ENCODE measurements at places on chromosomes 13 and 19. TPM values are rescaled to one million over a fixed set of nuclear protein-coding genes. Genes with fewer than 3 reads are reported as not detected.
A peak's percentile ranks its signal among the peaks of the same experiment; 100 is the strongest.

DNA sequence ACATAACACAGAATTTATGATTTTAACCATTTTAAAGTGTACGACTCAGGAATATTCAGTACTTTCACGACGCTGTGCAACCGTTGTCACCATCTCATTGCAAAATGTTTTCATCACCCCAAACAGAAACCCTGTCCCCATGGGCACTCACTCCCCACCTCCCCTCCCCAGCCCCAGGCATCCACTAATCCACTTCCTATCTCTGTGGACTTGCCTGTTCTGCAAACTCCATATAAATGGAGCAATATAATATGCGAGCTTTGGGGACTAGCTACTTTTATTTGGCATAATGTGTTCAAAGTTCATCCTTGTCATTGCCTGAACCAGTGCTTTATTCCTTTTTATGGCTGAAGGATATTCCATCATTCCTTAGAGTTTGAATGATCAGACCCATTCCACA is 7.3 kb upstream of the INSR start:
- no peak for DNase-seq

GRCh38 chr19:7200736-7201135 is 93.5 kb downstream of the INSR start:
- no peak for DNase-seq

The KCNC3 gene
- 2.5 TPM for total RNA-seq

The ZIC5 gene
- total RNA-seq = not detected

The TMEM143 gene
- total RNA-seq = 110 TPM

The LRRC63 gene
- total RNA-seq = 0.17 TPM

DNA sequence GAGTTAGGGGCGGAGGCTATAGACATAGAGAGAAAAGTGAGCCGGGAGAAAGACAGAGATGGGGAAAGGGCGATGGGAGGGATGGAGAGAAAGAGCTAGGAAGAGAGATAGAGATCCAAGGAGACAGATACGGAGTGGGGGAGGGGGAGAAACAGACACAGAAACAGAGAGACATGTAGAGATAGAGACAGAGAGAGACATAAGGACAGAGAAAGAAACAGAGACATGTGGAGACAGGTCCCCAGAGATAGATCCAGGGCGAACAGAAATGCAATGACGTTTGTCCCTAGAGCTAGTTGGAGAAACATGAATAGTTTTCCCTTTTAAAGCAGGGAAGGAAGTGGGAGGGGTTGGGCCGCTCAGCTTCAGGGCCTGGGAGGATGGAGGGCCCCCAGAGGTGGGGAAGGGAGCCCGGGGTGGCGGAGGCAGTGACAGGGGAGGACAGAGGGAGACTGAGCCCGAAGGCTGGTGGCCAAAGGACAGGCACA is 4.6 kb downstream of the PPP1R14A start:
- peak; percentile 71 for DNase-seq

DNA sequence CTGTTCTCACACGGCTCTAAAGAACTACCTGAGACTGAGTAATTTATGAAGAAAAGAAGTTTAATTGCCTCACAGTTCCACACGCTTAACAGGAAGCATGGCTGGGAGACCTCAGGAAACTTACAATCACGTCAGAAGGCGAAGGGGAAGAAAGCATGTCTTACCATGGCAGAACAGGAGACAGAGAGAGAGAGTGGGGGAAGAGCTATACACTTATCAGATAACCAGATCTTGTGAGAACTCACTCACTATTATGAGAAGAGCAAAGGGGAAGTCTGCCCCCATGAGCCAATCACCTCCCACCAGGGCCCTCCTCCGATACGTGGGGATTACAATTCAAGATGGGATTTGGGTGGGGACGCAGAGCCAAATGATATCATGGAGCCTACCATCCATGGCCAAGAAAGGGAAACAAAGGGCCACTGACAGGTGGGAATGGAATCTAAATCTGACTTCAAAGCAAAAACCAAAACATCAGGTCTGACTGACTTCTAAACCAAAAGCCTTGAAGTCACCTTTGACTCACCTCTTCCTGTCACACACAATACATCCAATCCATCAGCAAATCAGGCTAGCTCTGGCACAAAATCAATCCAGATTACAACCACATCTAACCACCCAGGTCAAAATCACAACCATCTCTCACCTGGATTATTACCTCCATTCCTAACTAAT is 189.7 kb downstream of the ENOX1 start:
- DNase-seq = no peak

DNA sequence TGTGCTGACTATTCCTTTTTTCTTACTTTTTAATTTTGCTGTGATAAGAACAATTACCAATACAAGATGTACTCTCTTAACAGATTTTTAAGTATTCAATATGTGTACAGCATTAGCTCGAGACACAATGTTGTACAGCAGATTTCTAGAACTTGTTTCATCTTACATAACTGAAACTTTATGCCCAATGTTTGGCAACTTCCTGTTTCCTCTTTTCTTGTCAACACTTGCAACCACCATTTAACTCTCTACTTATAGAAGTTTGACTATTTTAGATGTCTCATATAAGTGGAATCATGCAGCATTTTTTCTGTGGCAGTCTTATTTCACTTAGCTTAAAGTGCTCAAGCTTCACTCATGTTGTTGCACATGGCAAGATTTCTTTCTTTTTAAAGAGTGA is 1426.8 kb downstream of the SLITRK5 start:
- DNase-seq = no peak

DNA sequence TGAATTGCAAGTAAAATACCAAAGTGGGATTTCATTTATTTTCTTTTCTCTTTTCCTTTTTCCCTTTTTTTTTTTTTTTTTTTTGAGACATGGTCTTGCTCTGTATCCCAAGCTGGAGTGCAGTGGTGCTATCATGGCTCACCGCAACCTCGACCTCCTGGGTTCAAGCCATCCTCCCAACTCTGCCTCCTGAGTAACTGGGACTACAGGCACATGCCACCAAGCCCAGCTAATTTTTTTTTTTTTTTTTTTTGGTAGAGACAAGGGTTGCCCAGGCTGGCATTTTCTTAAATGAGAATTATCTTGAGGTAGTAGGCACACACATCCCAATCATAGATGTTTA is 68.5 kb upstream of the GPR183 start:
- DNase-seq = no peak

DNA sequence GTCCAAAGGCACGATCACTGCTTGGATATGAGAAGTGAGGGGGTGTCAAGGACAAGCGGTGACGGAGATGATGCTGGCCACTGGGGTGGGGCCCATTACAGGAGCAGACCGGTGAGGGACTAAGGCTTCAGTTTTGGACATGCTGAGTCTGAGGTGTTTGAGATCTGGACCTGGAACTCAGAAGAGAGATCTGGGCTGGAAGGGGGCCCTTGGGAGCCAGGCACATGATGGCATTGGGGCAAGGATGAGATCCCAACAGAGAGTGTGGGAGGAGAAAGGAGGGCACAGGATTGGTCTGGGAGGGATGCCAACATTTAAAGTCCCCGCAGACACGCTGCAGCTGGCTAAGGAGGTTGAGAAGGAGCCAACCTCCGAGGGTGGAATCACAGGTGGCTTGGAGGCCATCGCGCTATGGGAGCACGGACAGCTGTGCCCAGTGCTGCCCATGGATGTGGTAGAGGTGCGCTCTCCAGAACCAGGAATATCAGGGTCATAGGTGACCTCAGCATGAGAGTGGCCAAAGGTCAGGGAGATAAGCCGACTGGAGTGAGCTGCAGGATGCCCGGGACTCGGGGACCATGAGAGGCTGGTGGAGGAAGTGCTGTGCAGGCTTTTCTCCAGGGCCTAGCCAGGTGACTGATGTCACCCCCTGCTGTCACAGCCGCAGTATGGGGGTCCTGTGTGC is 21.8 kb downstream of the DHRS12 start:
- no peak for DNase-seq

The KLK14 gene
- 0.89 TPM for total RNA-seq

DNA sequence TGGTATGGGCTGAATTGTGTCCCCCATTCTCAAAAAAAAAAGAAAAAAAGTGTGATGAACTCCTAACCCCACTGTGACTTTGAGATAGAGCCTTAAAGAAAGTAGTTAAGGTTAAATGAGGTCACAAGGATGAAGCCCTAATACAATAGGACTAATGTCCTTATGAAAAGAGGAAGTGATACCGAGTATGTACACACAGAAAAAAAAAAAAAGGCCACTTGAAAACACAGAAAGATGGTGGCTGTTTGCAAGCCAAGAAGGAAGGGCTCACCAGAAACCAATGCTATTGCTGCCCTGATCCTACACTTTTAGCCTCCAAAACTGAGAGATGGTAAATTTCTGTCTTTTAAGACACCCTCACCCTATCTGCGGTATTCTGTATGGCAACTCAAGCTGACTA is 955.6 kb downstream of the PCDH17 start:
- DNase-seq = no peak

The ZNF383 gene
- 9.3 TPM for total RNA-seq

The ELF1 gene
- 33.3 TPM for total RNA-seq

GRCh38 chr19:49896863-49897621 is at the start of gene IL4I1:
Gene IL4I1, minus strand, starts transcription at chr19:49896887. Its CDS starts 727 bp downstream, at chr19:49896160.
- DNase-seq = no peak

Measured in left ventricle myocardium superior (tissue), 1 donor.